ENCODE measurements at places on chromosomes 16 and 17.

DNA sequence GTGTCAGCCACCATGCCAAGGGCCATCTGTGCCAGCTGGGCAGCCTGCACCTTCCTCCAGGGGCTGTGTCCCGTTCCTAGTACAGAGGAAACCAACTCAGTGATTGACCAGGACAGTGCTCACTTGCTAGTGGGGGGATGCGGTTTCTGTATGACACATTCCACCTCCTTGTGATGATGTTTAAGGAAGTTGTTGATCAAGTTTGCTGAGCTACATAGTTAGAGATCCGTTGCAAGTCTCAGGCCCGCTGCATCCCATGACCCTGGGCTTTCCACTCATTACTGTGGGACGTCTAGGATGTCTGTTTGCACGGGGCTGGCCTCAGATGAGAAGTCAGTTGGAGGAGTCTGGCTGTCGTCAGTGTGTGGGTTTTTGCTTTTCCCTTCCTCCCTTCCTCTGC lies 33.6 kb downstream of the RNF213 start:
- no peak for DNase-seq

GRCh38 chr17:57440522-57441269 lies 184.4 kb downstream of the MSI2 start:
- DNase-seq = peak; percentile 41

- DNase-seq = no peak
These were observed 48.8 kb upstream of the CLEC19A start for GRCh38 chr16:19236561-19237209.

GRCh38 chr16:74281300-74281699 lies 15.3 kb upstream of the PSMD7 start:
- DNase-seq = no peak

DNA sequence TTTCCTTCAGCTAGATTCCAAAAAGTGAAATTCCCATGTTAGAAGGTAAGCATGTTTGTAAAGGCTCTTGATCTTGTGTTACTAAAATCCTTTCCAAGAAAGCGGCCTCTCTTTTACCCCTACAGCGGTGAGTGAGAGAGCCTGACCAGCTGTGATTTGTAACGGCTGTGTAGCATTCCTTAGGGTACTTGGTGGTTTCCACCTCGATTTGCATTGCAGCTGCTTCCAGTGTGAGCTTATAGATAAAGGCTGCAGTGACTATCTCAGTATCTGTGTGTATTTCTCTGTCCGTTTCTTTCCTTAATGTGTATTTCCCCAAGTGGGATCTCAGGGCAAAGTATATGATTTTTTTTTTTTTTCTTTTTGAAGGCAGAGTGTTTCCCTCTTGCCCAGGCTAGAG lies 169.4 kb downstream of the SNX29 start:
- no peak for DNase-seq

DNA sequence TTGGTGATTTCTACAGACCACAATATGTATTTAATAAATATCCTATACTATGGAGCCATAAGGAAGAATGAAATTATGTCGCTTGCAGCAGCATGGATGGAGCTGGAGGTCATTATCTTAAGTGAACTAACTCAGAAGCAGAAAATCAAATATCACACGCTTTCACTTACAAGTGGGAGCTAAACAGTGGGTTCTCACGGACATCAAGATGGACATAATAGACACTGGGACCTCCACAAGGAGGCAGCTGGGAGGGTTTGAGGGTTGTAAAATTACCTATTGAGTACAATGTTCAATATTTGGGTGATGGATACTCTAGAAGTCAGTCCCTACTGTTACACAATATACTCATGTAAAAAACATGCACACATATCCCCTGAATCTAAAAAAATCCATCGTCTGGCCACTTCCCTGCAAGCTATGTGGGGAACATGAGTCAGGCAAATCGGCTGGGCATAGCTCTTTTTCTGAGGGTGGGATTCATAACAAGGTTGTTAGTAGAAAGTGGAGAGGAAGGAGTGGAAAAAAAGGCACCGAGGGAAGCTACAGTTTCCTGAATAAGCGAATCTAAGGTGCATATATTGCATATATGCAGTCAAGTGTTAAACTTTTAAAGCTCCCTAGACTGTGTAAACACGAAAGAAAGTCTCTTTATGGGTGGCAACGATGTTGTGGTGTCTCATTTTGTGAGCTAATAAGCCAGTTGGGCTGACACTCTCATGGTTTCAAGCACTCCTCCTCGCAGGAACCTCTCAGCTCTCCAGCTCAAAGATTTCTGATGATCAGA lies 135.2 kb upstream of the CPHXL start:
- DNase-seq = no peak

GRCh38 chr17:34782271-34782670 lies 179.0 kb downstream of the CCT6B start:
- no peak for DNase-seq

DNA sequence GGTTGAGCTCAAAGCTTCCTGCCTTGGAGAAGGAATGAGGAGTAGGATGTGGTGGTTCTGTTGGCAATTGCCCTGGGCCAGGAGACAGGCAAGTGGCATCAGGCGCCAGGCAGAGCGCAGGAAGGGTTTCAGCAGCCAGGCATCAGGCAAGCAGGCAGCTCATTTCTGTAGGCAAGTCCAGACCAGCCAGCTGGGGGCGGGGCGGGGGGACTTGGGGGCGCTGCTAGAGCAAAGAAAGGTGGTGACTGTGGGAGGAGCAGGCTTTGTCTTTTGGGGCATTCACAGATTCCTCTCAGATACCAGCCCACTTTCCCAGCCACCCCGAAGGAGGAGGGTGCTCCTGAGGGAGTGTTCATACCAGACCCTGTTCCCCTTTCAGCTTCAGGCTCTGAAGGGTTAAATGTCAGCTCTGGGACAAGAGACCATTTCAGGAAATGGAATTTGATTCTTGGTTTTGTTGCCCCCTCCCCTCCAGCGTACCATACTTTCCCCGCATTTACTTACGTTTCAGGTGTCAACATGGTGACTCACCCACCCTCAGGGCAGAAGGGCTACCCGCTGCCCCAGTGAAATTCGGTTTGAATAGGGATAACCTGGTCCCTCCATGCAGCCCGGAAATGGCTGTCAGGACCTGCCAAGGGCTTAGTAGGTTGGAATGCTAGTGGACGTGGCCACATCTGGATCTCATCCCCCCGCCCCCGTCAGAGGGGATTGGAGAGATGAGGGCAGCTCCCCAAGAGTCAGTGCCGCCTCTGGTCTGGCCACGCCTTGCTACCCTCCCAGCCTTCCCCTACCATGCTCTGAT lies 13.2 kb downstream of the NGFR start:
- DNase-seq = no peak

- no peak for DNase-seq
These were observed 82.8 kb downstream of the ASIC2 start for GRCh38 chr17:33210285-33210684.

- DNase-seq = no peak
These were observed 45.4 kb downstream of the CLEC19A start for GRCh38 chr16:19330841-19331397.

GRCh38 chr16:74627506-74628220 lies 20.7 kb upstream of the GLG1 start:
- no peak for DNase-seq

- DNase-seq = no peak
These were observed 15.4 kb upstream of the MYO18A start for GRCh38 chr17:29195465-29196081.

DNA sequence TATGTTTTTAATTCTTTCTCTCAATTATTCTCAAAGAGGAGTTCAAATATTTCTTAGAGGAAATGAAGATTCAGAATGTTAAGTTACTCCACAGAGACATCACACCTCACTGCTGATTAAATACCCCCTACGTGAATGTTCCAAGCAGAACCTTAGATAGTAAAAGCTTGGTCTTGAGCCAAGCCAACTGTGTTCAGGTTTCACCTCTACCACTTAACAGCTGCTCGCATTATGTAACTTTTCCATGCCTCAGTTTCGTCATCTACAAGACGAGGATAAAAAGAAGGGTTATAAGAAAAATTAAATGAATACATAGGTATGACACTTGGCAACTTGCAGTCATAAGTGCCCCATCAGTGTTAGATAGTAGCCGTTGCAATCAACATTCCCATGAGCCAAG lies 356.2 kb downstream of the RBFOX1 start:
- no peak for DNase-seq

GRCh38 chr16:8808613-8809353 lies 11.1 kb downstream of the PMM2 start:
- DNase-seq = no peak

GRCh38 chr17:8707332-8708024 lies 37.2 kb downstream of the CCDC42 start:
- DNase-seq = no peak

- DNase-seq = no peak
These were observed 316.6 kb downstream of the FOXL1 start for GRCh38 chr16:86894925-86895324.

GRCh38 chr16:80147026-80147655 lies 393.7 kb upstream of the DYNLRB2 start:
- DNase-seq = no peak

GRCh38 chr17:2398655-2399571 lies 1.9 kb downstream of the MNT start:
- DNase-seq = no peak

- DNase-seq = no peak
These were observed 28.5 kb upstream of the CCDC182 start for GRCh38 chr17:57773557-57773956.

- DNase-seq = no peak
These were observed 26.6 kb downstream of the NGFR start for GRCh38 chr17:49521471-49522356.

DNA sequence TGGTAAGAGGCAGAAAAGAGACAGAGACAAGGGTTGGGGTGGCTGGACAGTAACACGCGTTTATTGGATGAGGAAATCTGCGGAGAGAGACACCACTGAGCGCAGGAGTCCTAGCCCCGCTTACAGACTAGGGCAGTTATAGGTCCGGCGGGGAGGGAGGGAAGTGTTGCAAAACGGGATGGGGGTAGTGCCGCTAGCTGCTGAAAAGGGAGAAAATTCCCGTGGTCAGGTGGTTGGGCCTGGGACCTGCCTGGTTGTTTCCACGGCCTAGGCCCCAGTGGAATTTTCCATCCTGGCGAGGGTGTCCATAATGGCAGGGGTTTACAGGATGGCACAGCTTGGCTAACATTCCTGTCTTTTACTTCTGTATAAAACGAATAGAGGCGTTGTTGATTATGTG lies 5.5 kb upstream of the CPHXL2 start:
- no peak for DNase-seq

- no peak for DNase-seq
These were observed 24.5 kb downstream of the FBXO39 start for GRCh38 chr17:6800422-6801027.

DNA sequence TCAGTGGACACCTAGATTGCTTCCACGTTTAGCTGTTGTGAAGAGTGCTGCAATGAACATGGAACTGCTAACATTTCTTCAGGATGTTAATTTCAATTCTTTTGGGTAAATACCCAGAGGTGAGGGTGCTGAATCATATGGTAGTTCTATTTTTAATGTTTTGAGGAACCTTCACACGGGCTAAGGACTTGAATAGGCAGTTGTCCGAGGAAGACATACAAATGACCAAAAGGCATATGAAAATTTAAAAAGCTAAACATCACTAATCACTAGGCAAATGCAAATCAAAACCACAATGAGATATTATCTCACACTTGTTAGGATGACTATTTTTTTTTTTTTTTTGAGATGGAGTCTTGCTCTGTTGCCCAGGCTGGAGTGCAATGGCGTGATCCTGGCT lies 173.3 kb downstream of the PRKCB start:
- DNase-seq = no peak

DNA sequence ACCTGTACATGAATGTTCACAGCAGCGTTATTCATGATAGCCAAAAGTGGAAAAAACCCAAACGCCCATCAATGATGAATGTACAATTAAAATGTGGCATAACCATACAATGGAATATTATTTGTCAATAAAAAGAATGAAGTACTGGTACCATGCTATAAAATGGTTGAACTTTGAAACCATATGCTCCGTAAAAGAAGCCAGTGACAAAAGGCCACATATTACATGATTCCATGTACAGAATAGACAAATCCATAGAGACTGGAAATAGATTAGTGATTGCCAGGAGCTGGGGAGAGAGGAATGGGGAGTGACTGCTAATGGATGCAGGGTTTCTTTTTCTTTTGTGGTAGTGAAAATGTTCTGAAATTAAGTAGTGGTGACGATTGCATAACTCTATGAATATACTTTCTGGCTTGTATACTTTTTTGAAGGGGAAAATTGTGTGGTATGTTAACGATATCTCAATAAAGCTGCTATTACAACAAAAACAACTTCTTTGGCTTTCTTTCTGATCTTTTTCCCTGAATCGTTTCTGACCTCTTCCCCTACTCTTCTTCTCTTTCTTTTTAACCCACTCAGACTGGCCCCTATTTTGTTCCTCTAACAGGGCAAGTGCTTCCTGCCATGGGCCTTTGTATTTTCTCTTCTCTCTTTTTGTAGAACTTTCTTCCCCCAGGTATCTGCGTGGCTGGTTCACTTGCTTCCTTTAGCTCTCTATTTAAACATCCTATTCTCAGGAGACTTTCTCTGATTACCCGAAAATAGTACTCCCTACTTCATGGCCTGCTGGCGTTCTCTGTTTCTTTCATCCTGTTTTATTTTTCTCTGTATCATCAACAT lies 67.9 kb downstream of the FTO start:
- no peak for DNase-seq

- DNase-seq = no peak
These were observed 20.9 kb downstream of the CCDC182 start for GRCh38 chr17:57724026-57724728.

DNA sequence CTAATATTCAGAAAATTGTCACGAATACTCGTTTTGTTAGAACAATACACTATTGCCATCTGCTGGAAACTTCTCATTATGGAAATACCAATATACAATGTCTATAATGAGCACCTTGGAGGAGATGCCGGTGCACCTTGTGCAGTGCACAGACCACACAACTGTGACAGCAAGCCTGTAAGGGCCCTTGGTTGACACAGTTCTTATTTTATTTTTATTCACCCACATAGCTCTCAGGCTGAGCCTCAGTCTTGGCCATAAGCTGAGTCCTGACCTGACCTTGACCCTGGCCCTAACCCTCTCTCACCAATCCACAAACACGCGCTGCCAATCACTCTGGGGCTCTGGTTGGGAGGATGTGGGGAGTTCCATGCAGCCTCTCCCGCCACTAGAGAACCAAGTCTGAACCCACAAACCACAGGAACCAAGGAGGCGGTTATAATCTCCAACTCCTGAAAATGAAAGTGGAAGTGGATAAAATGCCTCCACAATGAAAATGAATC lies 7.6 kb downstream of the AIPL1 start:
- no peak for DNase-seq

DNA sequence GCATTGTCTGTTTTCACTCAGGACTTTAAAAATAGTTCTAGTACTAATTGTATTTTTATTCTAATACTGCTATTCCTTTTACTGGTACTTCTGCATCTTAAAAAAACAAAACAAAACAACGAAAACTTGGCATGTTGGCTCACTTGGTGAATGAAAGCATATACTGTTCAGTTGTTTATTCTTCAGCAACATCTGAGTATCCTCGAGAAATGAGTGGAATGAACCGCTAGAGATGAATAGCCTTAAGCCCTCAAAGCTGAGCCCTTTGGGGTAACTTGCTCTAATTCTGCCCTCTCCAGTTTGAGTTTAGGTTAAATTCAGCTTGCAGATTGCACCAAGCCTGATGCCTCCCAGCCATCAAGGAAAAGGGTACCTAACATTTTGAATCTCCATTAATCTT lies 126.5 kb downstream of the WWOX start:
- no peak for DNase-seq

GRCh38 chr17:81665205-81666091 lies 957 bp downstream of the OXLD1 start:
- no peak for DNase-seq

GRCh38 chr16:30493941-30494488 lies 21.5 kb downstream of the ITGAL start:
- no peak for DNase-seq

GRCh38 chr17:49814781-49815529 lies 26.5 kb downstream of the KAT7 start:
- DNase-seq = no peak

Measured in stimulated activated CD8-positive, alpha-beta memory T cell treated with anti-CD3 and anti-CD28 coated beads, Interleukin-15, amount 100 ng/mL, for 1 hour (primary cell).